PC-3 (cell line): ENCODE measurements at places on chromosomes 5 and 9. TPM values are rescaled to one million over a fixed set of nuclear protein-coding genes. Genes with fewer than 3 reads are reported as not detected.

DNA sequence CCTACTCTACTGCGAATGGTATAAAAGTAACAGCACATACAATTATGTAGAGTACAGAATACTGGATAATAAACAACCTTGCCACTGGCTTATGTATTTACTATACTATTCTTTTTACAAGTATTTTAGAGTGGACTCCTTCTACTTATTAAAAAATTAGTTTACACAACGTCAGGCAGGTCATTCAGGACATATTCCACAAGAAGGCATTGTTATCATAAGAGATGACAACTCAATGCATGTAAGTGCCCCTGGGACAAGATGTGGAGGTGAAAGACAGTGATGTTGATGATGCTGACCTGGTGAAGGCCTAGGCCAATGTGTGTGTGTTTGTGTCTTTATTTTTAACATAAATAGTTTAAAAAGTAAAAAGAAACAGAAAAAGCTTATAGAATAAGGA is 421.7 kb downstream of the CDH12 start:
- H3K27me3 ChIP-seq: no peaks in the 10 kb centered on the region
- no peaks in the 10 kb centered on the region for H3K4me1 ChIP-seq
- no peak overlapping the region for H3K4me3 ChIP-seq
- no peaks in the 10 kb centered on the region for H3K36me3 ChIP-seq
- H3K27ac ChIP-seq: no peak overlapping the region

DNA sequence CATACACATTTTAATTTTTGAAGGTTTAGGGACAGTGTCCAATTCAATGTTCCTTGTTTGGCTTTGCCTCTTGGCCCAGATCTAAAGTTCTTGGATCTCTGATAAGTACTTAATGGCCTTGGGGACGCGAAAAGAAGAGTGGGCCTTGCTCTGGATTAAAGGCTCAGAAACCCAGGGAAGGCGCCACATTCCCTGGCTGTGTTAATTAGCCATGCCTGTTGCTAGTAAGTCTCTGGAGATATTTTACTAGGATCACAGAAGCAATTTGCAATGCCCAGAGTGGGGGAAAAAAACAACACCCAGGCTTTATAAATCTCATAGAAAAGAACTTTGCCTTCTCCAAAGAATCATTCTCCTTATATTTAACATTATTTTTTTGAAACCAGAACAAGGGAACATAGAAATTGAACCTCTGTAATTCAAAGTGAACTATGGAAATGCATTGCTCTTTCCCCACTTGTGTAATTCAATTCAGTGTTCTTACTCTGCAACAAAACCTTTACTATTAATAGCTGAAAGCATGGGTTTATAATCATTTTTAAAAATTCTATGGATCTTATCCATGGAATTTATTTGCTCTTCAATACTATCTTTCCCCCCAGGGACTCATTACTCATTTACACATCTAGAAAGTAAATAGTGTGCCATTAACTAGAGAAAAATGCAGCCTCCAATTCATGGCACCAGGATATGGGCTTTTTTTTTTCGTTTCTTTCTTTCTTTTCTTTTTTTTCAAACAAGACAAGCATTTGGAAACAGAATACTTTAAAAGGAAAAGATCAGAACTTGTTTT is 172.2 kb upstream of the ANKRD55 start:
- no peak overlapping the region for H3K4me3 ChIP-seq
- H3K4me1 ChIP-seq: peaks cover 7% of the 10 kb centered on the region; the same call in 1 of the 2 replicates
- no peak overlapping the region for H3K27ac ChIP-seq

DNA sequence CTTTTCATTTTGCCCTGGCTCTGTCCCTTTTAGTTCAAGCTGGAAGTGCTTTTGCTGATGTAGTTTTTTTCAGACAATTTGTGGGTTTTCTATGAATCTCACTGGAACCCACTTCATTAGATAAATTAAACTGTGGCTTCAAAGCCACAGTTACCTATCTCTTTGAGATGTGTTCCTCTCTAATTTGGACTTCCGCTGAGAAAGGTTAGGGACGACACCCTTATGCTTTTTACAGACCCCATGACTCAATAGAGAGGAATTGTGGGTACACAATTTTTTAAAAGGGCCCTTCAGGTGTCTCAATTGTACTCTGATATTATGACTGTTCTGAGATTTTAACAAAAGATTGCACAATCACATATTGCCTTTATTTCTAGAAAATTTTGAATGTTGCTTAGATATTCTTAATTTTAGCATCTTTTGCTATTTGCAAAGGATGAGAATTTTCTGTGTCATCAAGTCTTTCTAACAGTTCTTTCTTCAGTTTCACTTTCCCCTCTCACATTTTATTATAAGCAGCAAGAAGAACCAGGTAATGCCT is 110.6 kb downstream of the GADD45G start:
- H3K4me3 ChIP-seq: no peak overlapping the region
- no peaks in the 10 kb centered on the region for H3K4me1 ChIP-seq
- no peak overlapping the region for H3K27ac ChIP-seq
- no peaks in the 10 kb centered on the region for H3K36me3 ChIP-seq
- H3K27me3 ChIP-seq: no peaks in the 10 kb centered on the region

DNA sequence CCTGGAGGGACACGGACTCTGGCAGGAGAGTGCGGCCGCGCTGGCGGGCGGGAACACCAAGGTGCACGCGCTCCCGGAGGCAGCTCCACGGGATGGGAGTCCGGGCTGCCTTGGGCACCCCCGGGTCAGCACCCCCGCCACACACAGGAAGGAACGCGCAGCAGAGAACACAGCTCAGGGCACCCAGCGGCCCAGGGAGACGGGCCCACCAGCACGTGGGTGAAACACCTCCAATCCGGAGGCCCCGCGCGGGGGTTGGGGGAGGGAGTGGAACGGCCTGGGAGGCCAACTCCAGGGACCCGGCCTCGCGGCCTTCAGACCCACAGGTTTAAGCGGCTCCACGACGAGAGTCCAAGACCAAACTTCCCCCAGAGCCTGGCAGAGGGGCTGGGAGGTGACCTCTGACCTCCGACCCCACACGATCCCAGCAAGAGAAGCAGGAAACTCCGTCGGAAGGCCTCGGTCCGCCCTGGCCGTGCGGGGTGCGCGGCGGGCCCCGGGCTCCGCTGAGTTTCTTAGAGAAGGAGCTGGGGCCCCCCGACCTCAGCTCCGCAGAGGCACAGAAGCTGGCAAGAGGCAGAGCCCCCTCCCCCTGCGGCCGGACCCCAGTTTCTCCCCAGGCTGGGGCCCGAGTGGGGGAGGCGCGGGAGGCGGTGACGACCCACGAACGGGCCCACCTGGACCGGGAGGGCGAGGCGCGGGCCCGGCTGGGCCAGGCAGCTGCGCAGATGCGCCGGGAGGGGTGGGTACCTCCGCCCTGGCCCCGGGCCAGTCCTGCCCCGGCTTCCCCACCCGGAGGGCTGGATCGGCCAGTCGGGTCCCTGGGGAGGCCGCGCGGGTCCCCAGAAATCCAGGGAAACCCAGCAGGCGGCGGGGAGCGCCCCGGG is 851 bp downstream of the NACC2 start:
- DNase-seq: peak; percentile 44
- no peak overlapping the region for H3K27ac ChIP-seq
- H3K27me3 ChIP-seq: no peaks in the 10 kb centered on the region

Gene ANKRD18B
- total RNA-seq: 5.4 and 13.5 TPM in 2 replicates

GRCh38 chr5:95155888-95156287 is 129.0 kb downstream of the MCTP1 start:
- H3K27ac ChIP-seq: no peak overlapping the region
- H3K4me1 ChIP-seq: no peaks in the 10 kb centered on the region
- no peaks in the 10 kb centered on the region for H3K36me3 ChIP-seq
- no peaks in the 10 kb centered on the region for H3K27me3 ChIP-seq
- no peak overlapping the region for H3K4me3 ChIP-seq
- no peak for DNase-seq

- no peak overlapping the region for H3K4me3 ChIP-seq
- H3K27me3 ChIP-seq: no peaks in the 10 kb centered on the region
- H3K4me1 ChIP-seq: peaks cover 11% of the 10 kb centered on the region; the same call in 1 of the 2 replicates
- H3K36me3 ChIP-seq: no peaks in the 10 kb centered on the region
Measured at GRCh38 chr5:107359033-107359915, 311.5 kb downstream of the EFNA5 start.

Gene ZNF782
- total RNA-seq: 5.0 and 5.3 TPM in 2 replicates

- no peak for DNase-seq
- no peaks in the 10 kb centered on the region for H3K27me3 ChIP-seq
- no peaks in the 10 kb centered on the region for H3K4me1 ChIP-seq
- no peaks in the 10 kb centered on the region for H3K36me3 ChIP-seq
- H3K4me3 ChIP-seq: no peak overlapping the region
- no peak overlapping the region for H3K27ac ChIP-seq
Measured at GRCh38 chr5:2588850-2589501, 162.5 kb downstream of the IRX2 start.

- H3K4me1 ChIP-seq: peaks cover 23% of the 10 kb centered on the region
- H3K27me3 ChIP-seq: no peaks in the 10 kb centered on the region
Measured at GRCh38 chr5:134092875-134093274, 21.6 kb upstream of the TCF7 start.

GRCh38 chr9:37036776-37037502 is 2.9 kb upstream of the PAX5 start:
- peaks cover 14% of the 10 kb centered on the region for H3K27me3 ChIP-seq
- H3K4me3 ChIP-seq: peak overlapping the region; percentile 72
- DNase-seq: peak; percentile 4
- no peaks in the 10 kb centered on the region for H3K4me1 ChIP-seq
- no peak overlapping the region for H3K27ac ChIP-seq
- H3K36me3 ChIP-seq: no peaks in the 10 kb centered on the region

GRCh38 chr5:110963495-110963894 is 108.0 kb upstream of the TSLP start:
- H3K27me3 ChIP-seq: no peaks in the 10 kb centered on the region
- H3K27ac ChIP-seq: no peak overlapping the region
- H3K4me1 ChIP-seq: peaks cover 57% of the 10 kb centered on the region

Gene CER1
- total RNA-seq: not detected in 2 replicates

Gene AGPAT2
- 103 and 106 TPM in 2 replicates for total RNA-seq

- H3K4me1 ChIP-seq: no peaks in the 10 kb centered on the region
- no peaks in the 10 kb centered on the region for H3K36me3 ChIP-seq
- DNase-seq: no peak
- no peak overlapping the region for H3K4me3 ChIP-seq
- H3K27me3 ChIP-seq: no peaks in the 10 kb centered on the region
- H3K27ac ChIP-seq: no peak overlapping the region
Measured at GRCh38 chr5:143338658-143339366, 64.7 kb downstream of the NR3C1 start.

DNA sequence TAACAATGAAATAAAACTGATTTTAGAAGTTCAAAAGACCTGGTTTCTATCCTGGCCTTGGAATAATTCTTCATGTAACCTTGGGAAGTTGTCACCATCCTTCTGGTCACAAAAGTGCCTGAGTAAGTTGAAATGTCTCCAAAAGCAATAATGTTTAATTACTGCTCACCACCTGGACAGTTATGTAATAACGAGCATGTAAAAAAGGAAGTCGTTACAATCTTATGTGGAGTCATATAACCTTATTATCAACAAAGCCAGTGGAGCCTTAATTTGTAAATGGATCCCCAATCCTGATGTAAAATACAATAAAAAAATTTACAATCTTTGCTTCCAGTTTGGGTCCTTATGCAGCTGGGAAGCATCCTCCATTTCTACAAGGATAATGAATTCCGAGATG is 64.2 kb upstream of the GPR151 start:
- H3K27me3 ChIP-seq: peaks cover 69% of the 10 kb centered on the region
- no peaks in the 10 kb centered on the region for H3K4me1 ChIP-seq
- H3K27ac ChIP-seq: no peak overlapping the region
- H3K36me3 ChIP-seq: no peaks in the 10 kb centered on the region
- no peak overlapping the region for H3K4me3 ChIP-seq

GRCh38 chr5:172957458-172957857 is 1.8 kb upstream of the RPL26L1 start:
- peaks cover 22% of the 10 kb centered on the region for H3K4me1 ChIP-seq
- no peak overlapping the region for H3K27ac ChIP-seq
- peaks cover 9% of the 10 kb centered on the region for H3K36me3 ChIP-seq
- DNase-seq: no peak

DNA sequence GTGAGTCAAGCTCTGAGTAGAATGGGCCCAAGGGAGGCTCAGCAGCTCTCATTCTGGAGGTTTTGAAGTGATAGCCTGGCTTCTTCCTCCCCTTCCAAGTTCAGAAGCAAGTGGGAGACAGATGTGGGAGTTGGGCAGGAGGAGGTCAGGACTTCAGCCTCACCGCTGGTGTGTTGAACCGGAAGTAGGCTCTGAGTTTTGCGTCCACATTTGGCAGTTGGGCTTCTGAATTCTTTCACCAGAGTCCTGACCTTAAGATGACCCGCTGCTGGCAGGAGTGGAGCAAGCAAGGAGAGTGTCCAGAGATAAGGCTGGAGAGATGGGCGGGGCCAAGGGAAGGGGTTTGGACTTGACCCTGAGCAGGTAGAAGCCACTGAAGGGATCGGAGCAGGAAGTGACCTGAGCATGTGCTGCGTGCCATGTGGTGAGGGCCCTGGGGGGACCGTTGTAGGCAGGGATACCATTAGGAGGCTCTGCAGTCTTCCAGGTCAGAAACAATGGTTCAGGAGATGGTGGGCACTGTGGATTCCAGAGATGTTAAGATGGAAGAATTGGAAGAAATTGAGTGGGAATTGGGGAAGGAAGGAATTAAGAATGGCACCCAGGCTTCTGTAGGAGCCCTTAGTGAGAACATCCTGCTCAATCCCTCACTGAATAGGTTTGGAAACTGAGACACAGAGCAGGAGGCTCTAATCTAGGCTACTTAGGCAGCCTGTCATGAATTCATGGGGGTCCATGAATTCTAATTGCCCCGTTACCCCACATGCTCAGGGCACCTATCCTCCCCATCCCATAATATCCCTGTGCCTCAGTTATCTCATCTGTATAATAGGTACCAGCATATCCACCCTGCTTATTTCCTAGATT is 25.9 kb downstream of the GALNT12 start:
- no peak overlapping the region for H3K4me3 ChIP-seq
- no peak for DNase-seq
- no peaks in the 10 kb centered on the region for H3K27me3 ChIP-seq
- no peaks in the 10 kb centered on the region for H3K4me1 ChIP-seq

Gene SOX30
- 0.51 TPM in 1 of 2 replicates, not detected in the other for total RNA-seq

DNA sequence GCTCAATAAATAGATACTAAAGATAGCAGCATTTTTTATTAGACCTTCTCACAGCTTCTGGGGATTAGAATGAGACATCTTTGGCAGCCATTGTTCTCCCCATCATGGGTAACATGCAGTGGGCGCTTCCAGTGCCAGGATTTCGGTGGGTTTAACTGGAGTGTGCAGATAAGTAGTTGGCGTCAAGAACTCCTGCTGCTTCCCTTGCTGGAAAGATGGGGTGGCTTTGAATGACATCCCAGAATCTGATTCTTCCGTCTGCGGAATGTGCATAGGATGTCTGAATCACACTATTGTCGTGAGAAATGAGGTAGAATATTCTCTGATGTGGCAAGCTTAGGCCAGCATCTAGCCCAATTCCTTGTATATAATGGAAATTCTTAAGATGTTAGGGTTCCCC is 7.3 kb downstream of the SFXN1 start:
- DNase-seq: no peak
- no peaks in the 10 kb centered on the region for H3K27me3 ChIP-seq

DNA sequence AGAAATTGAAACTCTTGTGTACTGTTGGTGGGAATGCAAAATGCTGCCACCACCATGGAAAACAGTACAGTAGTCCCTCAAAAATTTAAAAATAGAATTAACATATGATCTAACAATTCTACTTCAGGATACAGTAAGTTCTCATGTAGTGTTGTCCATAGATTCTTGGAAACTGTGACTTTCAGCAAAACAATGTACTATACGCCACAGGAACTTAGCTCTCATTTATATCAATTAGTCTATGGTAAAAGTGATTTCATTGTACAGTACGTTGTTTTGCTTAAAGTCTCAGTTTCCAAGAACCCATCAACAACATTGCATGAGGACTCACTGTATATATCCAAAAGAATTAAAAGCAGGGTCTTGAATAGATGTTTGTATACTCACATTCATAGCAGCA is 233.5 kb upstream of the GAS1 start:
- H3K27me3 ChIP-seq: no peaks in the 10 kb centered on the region
- no peak overlapping the region for H3K4me3 ChIP-seq
- no peak for DNase-seq
- H3K36me3 ChIP-seq: no peaks in the 10 kb centered on the region
- no peak overlapping the region for H3K27ac ChIP-seq

Gene FOXD4L3
- not detected in 2 replicates for total RNA-seq
